Thyroid gland (tissue), 4 donors: ENCODE measurements at places on chromosomes 1 and 21. TPM values are rescaled to one million over a fixed set of nuclear protein-coding genes. Genes with fewer than 3 reads are reported as not detected.

- H3K27me3 ChIP-seq, result no peaks in the 10 kb centered on the region
- no peaks in the 10 kb centered on the region for H3K36me3 ChIP-seq
- H3K4me3 ChIP-seq, result no peak overlapping the region
- H3K27ac ChIP-seq, result no peak overlapping the region
- peaks cover 2% of the 10 kb centered on the region for H3K4me1 ChIP-seq
- no peak for DNase-seq
These were observed 139.4 kb downstream of the EDEM3 start for GRCh38 chr1:184615301-184615700.

GRCh38 chr1:7751174-7751573 is 19.9 kb upstream of the VAMP3 start:
- no peaks in the 10 kb centered on the region for H3K36me3 ChIP-seq
- H3K4me3 ChIP-seq, result no peak overlapping the region
- H3K4me1 ChIP-seq, result peaks cover 5% of the 10 kb centered on the region

GRCh38 chr1:107481756-107482384 is 341.0 kb downstream of the NTNG1 start:
- no peaks in the 10 kb centered on the region for H3K27me3 ChIP-seq
- DNase-seq, result no peak
- no peaks in the 10 kb centered on the region for H3K4me1 ChIP-seq
- H3K27ac ChIP-seq, result no peak overlapping the region
- H3K36me3 ChIP-seq, result no peaks in the 10 kb centered on the region

GRCh38 chr1:87318806-87319205 is 9.9 kb upstream of the LMO4 start:
- H3K36me3 ChIP-seq, result no peaks in the 10 kb centered on the region
- H3K4me3 ChIP-seq, result no peak overlapping the region
- H3K27me3 ChIP-seq, result no peaks in the 10 kb centered on the region
- no peak for DNase-seq
- H3K4me1 ChIP-seq, result no peaks in the 10 kb centered on the region

- peaks cover 12% of the 10 kb centered on the region for H3K36me3 ChIP-seq
- H3K27me3 ChIP-seq, result no peaks in the 10 kb centered on the region
These were observed 18.3 kb downstream of the ZBED6 start for GRCh38 chr1:203813581-203814341.

- H3K27me3 ChIP-seq, result no peaks in the 10 kb centered on the region
- peak overlapping the region; percentile 39 for H3K4me3 ChIP-seq
- H3K36me3 ChIP-seq, result peaks cover 16% of the 10 kb centered on the region
- peak overlapping the region; percentile 61 for H3K27ac ChIP-seq
- peaks cover 30% of the 10 kb centered on the region for H3K4me1 ChIP-seq
- DNase-seq, result peak; percentile 90
These were observed 705 bp downstream of the UROD start for GRCh38 chr1:45012639-45013278.

- H3K27ac ChIP-seq, result no peak overlapping the region
- DNase-seq, result no peak
- H3K36me3 ChIP-seq, result no peaks in the 10 kb centered on the region
These were observed 174.1 kb downstream of the FOXD2 start for GRCh38 chr1:47611992-47612391.

DNA sequence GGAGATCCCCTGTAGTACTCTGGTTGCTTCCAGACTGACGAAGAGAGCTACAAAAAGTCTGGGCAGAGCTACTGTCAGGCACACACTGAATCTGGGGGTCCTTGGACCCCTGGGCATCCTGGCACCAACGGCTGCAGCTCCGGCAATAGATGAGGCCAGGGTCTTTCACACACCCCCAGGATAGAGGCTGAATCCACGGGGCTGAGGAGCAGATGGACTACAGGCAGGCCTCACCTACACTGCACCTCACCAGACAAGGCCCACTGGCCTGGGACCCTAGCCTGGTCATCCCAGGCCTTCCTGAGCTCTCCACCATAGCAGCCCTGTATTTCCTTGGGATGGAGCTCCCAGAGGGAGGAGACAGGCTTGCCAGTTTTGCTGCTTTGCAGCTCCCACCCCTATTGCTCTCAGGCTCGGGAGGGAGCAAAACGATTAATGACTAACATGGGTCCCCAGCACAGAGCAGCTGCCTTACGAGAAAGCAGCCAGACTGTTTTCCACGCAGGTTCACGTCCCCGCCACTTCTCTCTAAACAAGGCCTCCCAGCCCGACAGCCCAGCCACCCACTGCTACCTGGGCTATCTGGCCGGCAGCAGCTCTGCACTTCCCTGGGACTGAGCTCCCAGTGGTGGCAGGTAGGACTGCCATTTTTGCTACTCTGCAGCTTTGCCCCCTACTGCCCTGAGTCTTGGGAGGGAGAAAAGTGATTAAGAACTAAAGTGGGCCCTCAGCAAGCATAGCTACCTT is 1022.5 kb upstream of the ADGRL2 start:
- H3K4me3 ChIP-seq, result no peak overlapping the region
- H3K36me3 ChIP-seq, result no peaks in the 10 kb centered on the region
- H3K4me1 ChIP-seq, result no peaks in the 10 kb centered on the region
- no peak for DNase-seq

- H3K27ac ChIP-seq, result no peak overlapping the region
- no peak overlapping the region for H3K4me3 ChIP-seq
- H3K36me3 ChIP-seq, result no peaks in the 10 kb centered on the region
- no peak for DNase-seq
- no peaks in the 10 kb centered on the region for H3K4me1 ChIP-seq
- H3K27me3 ChIP-seq, result no peaks in the 10 kb centered on the region
These were observed 60.2 kb downstream of the DMRTB1 start for GRCh38 chr1:53519421-53519820.

DNA sequence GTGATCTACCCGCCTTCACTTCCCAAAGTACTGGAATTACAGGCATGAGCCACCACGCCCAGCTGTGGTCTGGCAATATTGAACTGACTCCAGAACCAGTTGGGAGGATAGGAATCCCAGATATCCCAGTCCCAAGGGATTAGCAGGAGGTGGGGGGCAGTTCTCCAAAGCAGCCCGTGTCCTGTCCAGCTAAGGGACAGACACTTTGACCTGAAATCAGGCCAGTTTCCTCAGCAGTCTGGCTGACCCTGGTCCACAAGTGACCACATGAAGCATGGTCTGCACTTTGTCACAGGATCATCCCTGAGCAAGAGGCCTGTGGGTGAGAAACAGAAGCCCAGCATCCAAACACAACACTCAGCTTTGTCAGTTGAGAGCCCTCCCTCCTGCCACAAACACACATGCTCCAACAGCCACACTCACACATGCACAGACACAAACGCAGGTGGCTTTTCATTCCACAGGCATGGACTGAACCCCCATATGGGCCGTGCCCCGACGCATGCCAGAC is 2.7 kb upstream of the FDPS start:
- H3K27me3 ChIP-seq, result no peaks in the 10 kb centered on the region
- no peak overlapping the region for H3K27ac ChIP-seq
- no peak for DNase-seq
- H3K36me3 ChIP-seq, result no peaks in the 10 kb centered on the region

DNA sequence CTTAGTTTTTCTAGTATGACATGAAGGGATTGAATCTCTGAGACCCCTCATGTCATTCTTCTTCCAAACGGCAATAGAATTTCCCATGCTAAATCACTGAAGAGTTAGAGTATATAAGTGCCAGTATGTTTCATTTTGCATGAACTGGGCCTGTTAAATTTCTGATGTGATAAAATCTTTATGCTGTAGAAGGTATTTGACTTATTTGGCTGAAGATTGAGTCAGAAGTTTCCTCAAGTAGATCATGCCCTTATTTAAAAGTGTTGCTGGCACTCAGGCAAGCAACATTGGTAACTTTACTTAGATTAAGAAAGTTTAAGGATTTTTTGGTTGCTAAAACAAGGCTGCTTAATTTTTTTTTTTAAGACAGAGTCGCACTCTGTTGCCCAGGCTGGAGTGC is 13.3 kb downstream of the ATF6 start:
- H3K27ac ChIP-seq, result no peak overlapping the region
- no peak overlapping the region for H3K4me3 ChIP-seq
- no peaks in the 10 kb centered on the region for H3K4me1 ChIP-seq
- H3K36me3 ChIP-seq, result peaks cover 5% of the 10 kb centered on the region
- H3K27me3 ChIP-seq, result no peaks in the 10 kb centered on the region
- no peak for DNase-seq

DNA sequence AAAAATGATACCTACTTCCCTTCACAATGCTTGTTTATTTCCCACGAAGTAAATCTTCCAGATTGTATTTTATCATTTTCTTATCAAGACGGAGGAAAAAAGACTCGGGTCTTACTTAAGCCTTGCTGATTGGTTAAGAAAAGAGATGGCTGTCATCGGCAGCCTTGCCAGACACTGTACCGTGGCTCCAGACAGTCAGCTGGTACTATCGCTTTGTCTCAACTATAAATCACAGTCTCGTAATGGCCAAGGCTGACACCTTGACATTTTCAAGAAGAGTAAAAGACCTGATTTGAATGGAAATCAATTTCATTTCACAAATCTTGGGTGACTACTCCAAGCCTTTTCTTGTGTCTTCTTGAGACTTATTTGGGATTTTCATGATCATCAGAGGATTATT is 868.0 kb downstream of the USP25 start:
- H3K4me1 ChIP-seq, result no peaks in the 10 kb centered on the region
- H3K4me3 ChIP-seq, result no peak overlapping the region
- no peaks in the 10 kb centered on the region for H3K27me3 ChIP-seq
- no peak for DNase-seq

- no peak for DNase-seq
- no peak overlapping the region for H3K27ac ChIP-seq
- H3K36me3 ChIP-seq, result no peaks in the 10 kb centered on the region
- H3K27me3 ChIP-seq, result no peaks in the 10 kb centered on the region
These were observed 231.1 kb downstream of the CACNA1E start for GRCh38 chr1:181714428-181714827.

GRCh38 chr1:9766759-9767442 is 56.9 kb downstream of the CLSTN1 start:
- H3K4me1 ChIP-seq, result no peaks in the 10 kb centered on the region
- no peak for DNase-seq
- no peaks in the 10 kb centered on the region for H3K27me3 ChIP-seq
- H3K36me3 ChIP-seq, result no peaks in the 10 kb centered on the region
- no peak overlapping the region for H3K27ac ChIP-seq

GRCh38 chr1:109874445-109874844 is 36.2 kb upstream of the CSF1 start:
- H3K27ac ChIP-seq, result no peak overlapping the region
- H3K4me1 ChIP-seq, result peaks cover 26% of the 10 kb centered on the region
- H3K36me3 ChIP-seq, result no peaks in the 10 kb centered on the region
- no peak for DNase-seq
- no peaks in the 10 kb centered on the region for H3K27me3 ChIP-seq

DNA sequence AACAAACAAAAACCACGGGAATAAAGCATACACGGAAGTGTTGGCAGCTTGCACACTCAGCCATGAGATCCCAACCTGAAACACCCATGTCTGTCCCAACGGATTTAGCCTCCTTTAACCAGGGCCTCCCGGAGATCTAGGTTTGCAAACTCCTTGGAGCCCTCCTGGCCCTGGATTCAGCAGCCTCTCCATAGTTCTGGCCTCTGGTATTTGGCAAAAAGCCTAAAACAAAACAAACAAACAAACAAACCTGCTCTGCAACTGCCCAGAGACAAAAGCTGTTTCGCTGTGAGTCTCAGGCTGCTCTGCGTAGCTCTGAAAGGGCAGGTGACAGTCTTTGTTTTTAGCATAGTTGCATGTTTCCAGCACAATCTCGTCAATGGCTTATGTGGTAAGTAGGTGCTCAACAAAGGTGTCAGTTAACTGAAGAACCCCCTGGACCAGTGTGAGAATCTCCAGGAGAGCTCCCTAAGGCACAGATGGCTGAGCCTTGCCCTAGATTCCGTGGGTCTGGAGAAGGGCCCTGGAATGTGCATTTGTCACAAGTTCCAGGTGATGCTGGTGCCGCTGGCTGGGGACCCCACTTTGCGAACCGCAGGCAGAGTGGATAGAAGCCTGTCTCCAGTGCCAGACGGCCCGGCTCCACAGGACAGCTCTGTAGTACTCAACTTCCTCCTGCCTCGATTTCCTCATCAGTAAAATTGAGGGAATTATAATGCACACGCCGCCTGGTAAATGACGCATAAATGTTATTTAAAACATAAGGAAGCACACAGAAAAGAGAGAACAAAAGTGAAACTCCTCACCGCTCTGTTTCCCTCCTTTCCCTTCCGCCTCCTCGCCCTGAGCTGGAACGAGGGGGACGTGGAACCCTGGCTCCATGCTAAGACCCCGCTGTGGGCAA is 86.2 kb downstream of the RIPK4 start:
- H3K27me3 ChIP-seq, result no peaks in the 10 kb centered on the region
- no peak overlapping the region for H3K27ac ChIP-seq
- no peak overlapping the region for H3K4me3 ChIP-seq
- H3K36me3 ChIP-seq, result no peaks in the 10 kb centered on the region

DNA sequence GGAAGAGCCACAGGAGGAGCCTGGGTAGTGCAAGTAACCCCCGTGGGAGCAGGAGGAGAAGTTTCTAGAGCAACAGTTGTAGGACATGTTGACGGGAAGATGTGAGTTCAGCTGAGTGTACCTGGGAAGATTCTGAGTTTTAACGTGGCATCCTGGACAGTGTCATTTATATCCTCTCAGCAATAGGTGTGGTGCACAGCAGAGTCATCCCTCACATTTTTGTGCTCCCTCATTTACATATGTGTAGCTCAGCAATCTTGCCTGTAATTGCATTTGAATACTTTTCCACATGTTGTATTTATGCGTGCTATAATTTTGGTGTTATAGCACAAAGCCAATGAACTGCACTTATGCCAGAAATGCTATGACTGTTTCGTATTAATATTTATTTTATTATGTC is at the start of gene KRTAP13-3:
TSS of gene KRTAP13-3 (minus strand) at position 101 of the 400 bp plus-strand sequence. CDS start at position 87, 14 bp downstream.
- DNase-seq, result no peak
- no peak within 1 kb of the TSS for H3K4me3 ChIP-seq

- no peak overlapping the region for H3K27ac ChIP-seq
- no peaks in the 10 kb centered on the region for H3K4me1 ChIP-seq
- H3K27me3 ChIP-seq, result no peaks in the 10 kb centered on the region
- H3K4me3 ChIP-seq, result no peak overlapping the region
- no peaks in the 10 kb centered on the region for H3K36me3 ChIP-seq
These were observed 18.5 kb downstream of the CAMK1G start for GRCh38 chr1:209601809-209602657.

DNA sequence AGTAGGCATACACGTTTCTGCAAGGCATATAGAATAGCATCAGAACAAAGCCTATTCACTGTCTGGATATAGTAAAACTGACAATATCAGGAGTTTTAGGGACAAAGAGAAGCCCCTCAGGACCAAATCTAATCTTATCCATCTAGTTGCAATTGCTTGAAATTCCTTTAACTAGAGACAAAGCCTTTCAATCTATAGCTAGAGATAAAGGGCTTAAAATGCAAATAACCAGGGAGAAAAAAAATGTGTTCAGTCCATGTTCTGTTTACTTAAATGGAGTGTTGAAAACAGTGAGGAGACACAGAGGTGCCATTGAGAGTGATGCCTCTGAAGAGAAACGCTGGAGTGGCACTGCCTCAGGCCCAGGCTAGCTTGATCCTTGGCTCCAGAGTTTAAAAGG is 286.1 kb downstream of the DPYD start:
- H3K36me3 ChIP-seq, result no peaks in the 10 kb centered on the region
- no peak for DNase-seq
- H3K27ac ChIP-seq, result no peak overlapping the region
- no peaks in the 10 kb centered on the region for H3K4me1 ChIP-seq
- H3K27me3 ChIP-seq, result no peaks in the 10 kb centered on the region

GRCh38 chr1:203060115-203060514 is 25.7 kb downstream of the MYOG start:
- no peak for DNase-seq
- no peaks in the 10 kb centered on the region for H3K4me1 ChIP-seq
- H3K4me3 ChIP-seq, result no peak overlapping the region
- no peaks in the 10 kb centered on the region for H3K27me3 ChIP-seq

The COL24A1 gene
- 0.27 TPM for total RNA-seq

The TEX38 gene
- total RNA-seq, result not detected

The S100A3 gene
- not detected for total RNA-seq

The AZIN2 gene
- total RNA-seq, result 5.7 TPM

The AMIGO1 gene
- total RNA-seq, result 13.9 TPM

The LENEP gene
- not detected for total RNA-seq

The VAMP3 gene
- 731 TPM for total RNA-seq

The AADACL3 gene
- not detected for total RNA-seq
